Ureter (tissue), 1 donor: ENCODE measurements at places on chromosomes 3 and 15. TPM values are rescaled to one million over a fixed set of nuclear protein-coding genes. Genes with fewer than 3 reads are reported as not detected.

The CBLB gene
- 90.8 TPM for total RNA-seq

The BFSP2 gene
- total RNA-seq: not detected

The TRA2B gene
- total RNA-seq: 120 TPM

The TAMM41 gene
- total RNA-seq: 47.3 TPM

The PXYLP1 gene
- 26.3 TPM for total RNA-seq

The KBTBD13 gene
- 0.18 TPM for total RNA-seq

The ADGRG7 gene
- 0.78 TPM for total RNA-seq

The FAM107A gene
- 102 TPM for total RNA-seq

The ANKRD34C gene
- not detected for total RNA-seq

The ITIH1 gene
- not detected for total RNA-seq

The CIDEC gene
- total RNA-seq: 1.1 TPM

The ACTRT3 gene
- 4.0 TPM for total RNA-seq

The ASB14 gene
- total RNA-seq: not detected

The TMEM212 gene
- not detected for total RNA-seq

The SPATA12 gene
- total RNA-seq: not detected

The ZPLD1 gene
- total RNA-seq: 0.10 TPM

The ECT2 gene
- total RNA-seq: 9.0 TPM
